ENCODE measurements at places on chromosomes 4 and X.
A peak's percentile ranks its signal among the peaks of the same experiment; 100 is the strongest.

- peak; percentile 76 for DNase-seq
These were observed 219.6 kb downstream of the PTTG2 start for GRCh38 chr4:38179690-38180377.

DNA sequence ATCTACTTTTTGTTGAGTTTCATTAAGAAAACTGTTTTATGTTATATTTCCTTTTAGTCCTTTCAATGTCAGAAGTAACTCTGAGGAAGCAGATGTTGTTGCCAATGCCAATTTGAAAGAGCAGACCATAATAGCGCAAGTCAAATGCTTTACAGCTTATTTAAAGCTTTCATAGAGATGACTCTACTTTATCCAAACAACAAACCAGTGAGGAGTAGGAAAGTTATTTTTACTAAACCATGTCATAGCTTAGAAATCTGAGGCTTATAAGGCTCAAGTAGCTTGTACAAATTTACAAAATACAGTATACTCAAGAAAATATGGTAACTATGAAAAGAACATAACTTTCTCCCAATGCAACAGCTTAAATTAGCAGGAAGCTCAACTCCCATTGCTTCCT lies 40.1 kb upstream of the SPOCK3 start:
- no peak for DNase-seq

DNA sequence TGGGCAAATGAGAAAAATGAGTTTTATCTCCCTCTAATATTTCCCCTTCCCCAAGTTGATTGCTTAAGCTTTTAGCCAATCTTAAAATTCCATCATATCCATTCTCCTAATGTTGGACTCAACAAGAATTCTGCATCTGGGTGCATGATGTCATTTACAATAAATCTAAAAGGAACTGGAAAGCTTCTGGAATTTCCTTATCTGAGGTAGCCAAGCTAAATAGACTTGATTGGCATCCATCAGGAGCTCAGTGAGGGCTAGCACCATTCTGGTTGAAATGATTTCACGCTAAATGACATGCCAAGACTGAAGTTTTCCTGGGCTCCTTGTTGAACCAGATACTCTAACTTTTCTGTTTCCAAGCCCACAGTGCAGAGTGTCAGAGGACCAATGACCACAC lies 110.3 kb upstream of the SCML1 start:
- no peak for DNase-seq

DNA sequence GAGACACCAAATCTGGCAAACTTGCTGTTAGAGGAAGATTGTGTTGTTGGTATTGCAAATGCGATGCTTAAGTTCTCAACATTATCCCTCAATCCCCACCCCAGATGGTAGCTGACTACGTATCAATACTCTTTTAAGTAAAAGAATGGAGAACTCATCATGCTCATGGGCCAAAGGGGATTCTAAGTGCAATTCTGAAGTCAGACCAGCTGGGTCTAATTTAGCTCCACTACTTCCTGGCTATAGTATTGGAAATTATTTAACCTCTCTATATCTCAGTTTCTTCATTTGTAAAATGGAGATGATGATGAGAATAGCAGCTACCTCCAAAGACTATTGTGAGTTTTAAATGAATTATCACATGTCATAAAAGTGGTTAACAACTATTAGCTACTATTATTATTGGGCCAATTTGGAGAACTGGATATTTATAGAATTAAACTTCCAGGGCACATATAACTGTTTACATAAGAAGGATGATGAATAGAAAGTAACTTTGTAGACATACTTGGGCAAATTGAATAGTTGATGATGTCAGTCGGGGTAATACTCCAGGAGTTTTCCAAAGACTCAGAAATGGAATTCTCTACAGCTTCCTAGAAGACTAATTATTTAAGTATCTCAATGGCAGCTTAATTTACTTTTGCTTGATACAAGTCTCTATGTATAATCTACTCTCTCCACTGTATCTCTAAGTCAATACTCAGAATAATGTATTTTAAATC lies 5.0 kb upstream of the SLAIN2 start:
- no peak for DNase-seq

GRCh38 chr4:13750594-13750993 lies 123.1 kb upstream of the BOD1L1 start:
- no peak for DNase-seq

DNA sequence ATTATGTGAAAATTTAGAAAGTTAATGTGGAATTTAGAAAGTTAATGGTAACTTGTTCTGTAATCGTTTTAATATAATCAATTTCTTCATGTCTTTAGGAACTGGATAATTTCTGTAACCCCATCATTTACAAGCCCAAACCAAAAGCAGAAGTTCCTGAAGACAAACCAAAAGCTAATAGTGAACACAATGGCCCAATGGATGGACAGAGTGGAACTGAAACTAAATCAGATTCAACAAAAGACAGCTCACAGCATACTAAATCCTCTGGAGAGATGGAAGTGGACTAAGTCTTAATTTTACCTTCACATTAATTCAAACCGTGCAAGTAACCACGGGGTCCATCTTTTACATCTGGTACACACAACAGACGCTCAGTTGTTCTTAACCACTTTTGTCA lies 48.1 kb upstream of the PLK4 start:
- no peak for DNase-seq

DNA sequence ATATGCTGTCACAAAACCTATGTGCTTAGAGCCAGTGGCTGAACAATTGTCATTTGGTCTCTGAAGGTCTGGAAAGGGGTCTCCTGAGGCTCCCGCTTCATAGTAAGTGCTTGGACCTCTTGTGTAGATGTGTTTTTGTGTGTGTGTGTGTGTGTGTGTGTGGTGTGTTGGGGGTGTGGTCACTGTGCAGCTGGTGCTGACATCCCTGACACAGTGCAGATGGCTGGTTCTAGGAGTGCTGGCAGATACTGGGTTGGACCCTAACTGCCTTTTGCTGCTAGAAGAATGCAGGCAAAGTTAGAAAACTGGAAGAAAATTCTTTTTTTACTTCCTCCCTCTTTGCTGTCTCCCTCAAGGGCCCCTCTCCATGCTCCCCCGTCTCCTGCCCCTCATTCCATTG lies 1872.6 kb downstream of the ARAP2 start:
- no peak for DNase-seq

- no peak for DNase-seq
These were observed 106.7 kb upstream of the GRXCR1 start for GRCh38 chr4:42785817-42786216.

DNA sequence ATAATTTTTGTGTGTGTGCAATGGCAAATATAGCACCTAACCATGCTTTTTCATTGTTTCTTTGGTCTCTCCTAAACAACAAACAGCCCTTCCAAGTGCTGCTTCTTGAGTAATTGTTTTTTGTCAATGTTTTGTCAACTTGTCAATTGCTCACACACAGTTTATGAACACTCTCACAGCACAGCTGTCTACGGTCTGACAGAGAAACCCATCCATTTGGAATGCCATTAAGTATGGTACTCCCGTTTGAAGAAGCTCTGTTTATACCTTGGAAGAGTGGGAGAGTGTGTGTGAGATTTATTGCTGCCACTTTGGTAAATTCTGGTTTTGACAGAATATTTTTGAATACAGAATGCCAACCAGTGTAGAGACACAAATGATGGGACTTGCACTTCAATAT lies 254.6 kb downstream of the LDB2 start:
- no peak for DNase-seq

DNA sequence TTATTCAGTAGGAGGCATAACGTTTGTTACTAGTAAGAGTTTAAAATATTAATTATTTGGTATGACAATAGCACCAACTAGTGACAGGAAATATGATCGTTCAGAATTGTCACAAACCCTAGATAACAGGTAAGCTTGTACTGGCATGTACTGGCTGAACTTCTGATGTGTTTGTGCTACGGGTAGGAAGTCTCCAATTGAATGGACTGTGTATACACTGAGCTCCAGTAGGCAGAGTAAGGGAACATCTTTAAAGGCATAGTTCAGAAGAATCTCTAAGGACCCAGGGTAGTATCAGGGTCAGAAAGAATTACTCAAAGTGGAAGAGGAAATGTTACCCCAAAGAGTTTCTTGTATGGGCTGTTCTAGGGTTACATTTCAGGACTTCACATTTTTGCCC lies 230.4 kb downstream of the EDA2R start:
- DNase-seq = no peak

GRCh38 chrX:134949271-134949670 lies 41.5 kb upstream of the SMIM10 start:
- no peak for DNase-seq

GRCh38 chrX:119604766-119605463 lies 1.3 kb downstream of the NKRF start:
- DNase-seq = no peak

DNA sequence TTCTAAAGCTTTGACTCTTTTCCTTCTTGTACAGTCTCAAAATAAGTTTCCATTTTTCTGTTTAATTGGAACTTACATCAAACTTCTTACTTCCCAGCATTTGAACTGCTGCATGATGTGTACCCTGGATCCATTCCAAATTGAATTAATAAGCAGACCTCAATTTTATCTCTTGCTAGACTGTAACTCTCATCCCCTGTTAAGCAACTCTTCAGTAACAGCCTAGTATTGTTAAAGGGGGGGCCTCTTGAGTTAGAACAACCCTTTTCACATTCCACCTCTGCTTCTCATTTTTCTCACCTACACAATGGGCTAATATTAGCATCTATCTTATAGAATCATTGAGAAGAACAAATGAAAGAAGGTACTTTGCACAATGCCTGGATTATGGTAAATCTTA lies 169.4 kb downstream of the IL1RAPL1 start:
- no peak for DNase-seq

- DNase-seq = no peak
These were observed 49.2 kb upstream of the ELOVL6 start for GRCh38 chr4:110247591-110247990.

DNA sequence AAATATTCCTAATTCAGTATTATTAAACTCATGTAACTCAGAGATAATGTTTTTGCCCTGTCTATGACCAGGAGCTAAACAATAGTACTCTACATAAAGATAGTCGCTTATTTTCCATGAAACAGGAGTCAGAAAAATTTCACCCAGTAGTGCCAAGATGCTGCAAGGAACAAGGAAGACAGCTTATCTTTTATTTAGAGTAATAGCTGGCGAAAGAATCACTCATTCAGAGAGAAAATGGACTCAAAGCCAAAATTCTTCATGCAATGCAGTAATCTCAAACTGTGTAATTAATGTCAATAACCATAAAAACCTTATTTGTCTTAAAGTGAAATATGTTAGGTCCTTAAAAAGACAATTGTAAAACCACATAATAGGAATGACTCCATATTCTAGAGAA lies 477.8 kb downstream of the ANKRD50 start:
- DNase-seq = no peak

DNA sequence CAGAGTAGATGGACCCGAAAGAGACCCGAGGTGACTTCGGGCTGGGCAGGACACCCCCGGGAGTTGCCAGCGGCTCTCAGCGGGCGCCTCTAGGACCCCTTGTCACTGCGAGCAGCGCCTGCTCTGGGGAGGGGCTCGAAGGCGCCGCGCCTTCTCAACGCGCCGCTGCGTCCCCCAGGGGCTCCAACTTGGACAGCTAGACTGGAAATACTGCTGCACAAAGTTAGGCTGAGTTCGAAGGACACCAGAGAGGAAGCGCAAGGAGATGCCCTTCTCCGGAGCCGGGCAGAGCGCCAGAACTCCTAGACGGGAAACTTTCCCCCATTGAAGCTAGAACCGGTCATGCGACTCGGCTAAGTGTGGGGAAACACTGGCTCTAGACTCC lies 493 bp upstream of the KCNIP4 start:
- DNase-seq = no peak

DNA sequence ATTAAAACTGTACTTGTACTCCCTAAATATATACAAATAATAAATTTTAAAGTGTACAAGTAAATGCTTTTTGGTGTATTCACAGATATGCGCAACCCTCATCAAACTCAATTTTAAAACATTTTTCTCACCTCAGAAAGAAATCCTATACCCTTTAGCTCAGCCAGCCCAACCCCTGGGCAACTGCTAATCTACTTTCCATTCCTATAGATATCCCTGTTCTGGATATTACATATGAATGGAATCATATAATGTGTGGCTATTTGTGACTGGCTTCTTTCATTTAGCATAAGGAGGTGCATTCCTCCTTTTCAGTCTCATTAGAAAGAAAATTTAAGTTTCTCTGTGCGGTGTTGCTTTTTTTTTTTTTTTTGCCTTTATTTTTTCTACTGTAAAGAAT lies 39.4 kb downstream of the INTU start:
- DNase-seq = no peak

- DNase-seq = no peak
These were observed 47.4 kb upstream of the AGA start for GRCh38 chr4:177489471-177490246.

DNA sequence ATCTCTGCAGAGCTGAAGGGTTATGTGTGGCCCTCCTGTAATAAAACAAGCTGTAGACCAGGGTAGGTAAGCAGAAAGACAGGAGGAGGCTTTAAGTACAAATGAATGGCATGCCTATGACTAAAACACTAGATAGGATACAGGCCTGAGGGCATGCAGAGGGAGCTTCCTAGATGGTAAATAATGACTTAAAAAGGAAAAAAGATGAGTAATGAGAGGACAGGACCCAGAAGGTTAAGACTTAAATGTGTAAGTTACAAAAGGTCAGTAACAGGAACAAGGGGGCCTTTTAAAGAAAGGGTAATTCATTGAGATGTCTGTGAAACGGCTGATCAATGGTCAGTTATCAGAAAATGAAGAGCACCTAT lies 194.8 kb downstream of the SOWAHB start:
- no peak for DNase-seq

DNA sequence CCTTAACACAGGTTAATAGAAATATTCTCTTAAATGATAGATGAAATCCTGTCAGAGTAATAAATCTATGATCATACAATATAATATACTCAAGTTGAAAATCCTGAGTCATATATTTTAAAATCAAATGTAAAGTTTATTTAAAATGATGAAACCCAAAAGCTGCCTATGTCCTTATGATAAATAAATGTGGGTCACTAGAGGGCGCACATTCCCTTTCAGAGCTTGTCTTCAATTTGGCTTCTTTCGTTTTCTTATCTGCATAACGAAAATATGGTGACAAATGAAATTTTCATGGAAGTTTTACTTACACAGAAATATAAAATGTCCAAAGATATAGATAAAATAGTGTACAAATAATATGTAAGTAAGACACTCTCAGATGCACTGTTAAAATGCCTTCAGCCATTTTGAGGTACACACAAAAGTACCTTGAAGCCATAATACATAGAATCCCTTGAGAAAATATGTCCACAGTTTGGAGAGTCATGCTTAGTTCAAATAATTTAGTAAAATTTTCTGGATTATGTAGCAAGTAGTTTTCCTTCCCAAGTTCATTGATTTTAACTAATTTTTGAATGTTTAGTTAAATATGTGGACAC lies 680.4 kb downstream of the DMD start:
- DNase-seq = peak; percentile 2

GRCh38 chrX:27889878-27890277 lies 82.1 kb downstream of the MAGEB10 start:
- no peak for DNase-seq

- DNase-seq = no peak
These were observed 27.0 kb downstream of the PROM1 start for GRCh38 chr4:16056681-16057385.

DNA sequence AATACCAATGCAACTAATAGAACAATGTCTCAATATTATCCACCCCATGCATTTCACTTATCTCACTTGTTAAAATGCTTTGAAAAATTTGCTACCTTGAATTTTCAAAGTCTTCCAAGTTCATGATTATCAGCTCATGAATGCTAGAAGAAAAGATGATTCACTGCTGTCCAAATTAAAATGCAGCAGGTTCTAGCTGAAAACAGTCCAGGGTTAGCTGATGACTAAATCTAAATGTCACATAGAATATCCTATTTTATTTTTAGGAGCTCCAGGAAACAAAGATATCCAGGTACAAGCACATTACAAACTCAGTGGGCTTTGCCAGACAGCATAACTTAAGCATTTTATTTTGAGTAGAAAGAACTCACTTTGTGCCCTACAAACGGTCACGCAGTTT lies 38.0 kb upstream of the SPARCL1 start:
- DNase-seq = no peak

All from iPS DF 6.9 (cell line).